ENCODE measurements at places on chromosomes 2 and 18.

GRCh38 chr2:169509955-169510354 is 453 bp downstream of the KLHL41 start:
- DNase-seq, result no peak

DNA sequence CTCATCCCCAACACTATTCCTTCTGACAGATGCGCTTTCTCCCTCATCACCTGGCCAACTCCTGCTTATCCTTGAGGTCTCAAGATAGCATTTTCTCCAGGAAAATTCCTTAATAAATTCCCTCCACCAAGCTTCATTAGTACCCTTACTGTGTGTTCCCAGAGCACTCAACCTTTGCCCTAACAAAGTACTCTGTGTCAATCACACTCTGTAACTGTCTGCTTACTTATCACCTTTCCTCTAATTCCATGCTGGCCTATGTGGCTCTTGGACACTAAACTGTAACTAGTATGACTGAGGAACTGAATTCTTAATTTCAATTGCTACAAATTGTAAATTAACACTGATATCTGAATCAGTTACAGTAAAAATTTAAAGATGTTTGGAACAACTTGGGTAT is 17.9 kb upstream of the NEUROD1 start:
- no peak for DNase-seq

DNA sequence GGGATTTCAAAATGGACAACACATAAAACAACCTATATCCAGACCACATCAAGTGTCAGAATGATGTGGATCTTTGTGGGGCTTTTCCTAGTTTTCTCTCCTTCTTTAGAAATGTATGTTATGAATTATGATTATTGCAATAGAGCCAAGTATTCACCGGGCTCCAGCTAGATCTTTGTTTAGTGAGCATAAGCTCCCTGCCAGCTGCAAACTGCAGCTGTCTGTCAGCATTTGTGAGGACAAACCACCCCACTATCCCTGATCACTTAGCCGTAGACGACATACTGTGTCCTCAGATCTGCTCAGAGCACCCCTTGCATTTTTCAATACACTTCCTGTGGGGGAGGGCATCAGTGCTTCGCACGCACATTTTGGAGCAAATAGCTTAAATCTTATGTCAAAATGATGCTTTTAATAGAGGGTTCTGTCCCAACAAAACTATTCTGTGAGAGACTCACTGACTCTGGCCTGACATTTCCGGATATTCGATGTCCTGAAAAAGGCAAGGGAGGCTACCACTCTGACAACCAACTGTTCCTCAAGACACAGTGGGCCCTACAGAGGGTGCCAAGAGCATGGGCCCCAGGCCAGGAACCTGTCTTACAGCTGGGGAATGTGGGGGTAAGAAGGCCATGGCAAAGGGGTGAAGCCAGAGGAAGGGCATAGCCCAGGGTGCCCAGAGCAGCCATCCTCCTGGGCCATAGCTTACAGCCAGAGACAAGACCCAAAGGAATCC is 346.0 kb downstream of the ARHGAP15 start:
- DNase-seq, result no peak

DNA sequence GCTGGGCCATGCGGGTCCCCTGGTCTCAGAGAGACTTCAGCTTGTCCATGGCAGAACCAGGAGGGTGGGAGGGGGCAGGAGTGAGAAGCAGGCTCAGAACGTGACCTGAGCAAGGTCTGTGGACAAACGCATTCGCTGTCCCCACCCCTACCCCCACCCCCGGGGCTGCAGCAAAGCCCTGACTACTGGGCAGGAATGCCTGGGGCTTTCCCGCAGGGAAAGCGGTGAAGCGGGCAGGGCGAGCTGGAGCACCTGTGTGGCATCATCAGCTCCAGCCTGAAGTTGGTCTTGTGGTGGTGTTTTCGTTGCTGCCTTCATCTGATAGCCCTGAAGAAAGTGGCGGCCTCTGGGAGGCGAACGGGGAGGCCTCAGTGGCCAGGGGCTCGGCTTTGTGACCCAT is 26.1 kb upstream of the ALKAL2 start:
- DNase-seq, result no peak

GRCh38 chr2:119699016-119699606 is 20.1 kb downstream of the TMEM177 start:
- DNase-seq, result no peak

GRCh38 chr2:54928719-54929118 is 121.5 kb downstream of the RTN4 start:
- DNase-seq, result no peak
